Activated T-helper 1 cell treated with Interleukin-2 at 50 U/mL for 16 hours (primary cell): ENCODE measurements at places on chromosomes 7 and 10.

DNA sequence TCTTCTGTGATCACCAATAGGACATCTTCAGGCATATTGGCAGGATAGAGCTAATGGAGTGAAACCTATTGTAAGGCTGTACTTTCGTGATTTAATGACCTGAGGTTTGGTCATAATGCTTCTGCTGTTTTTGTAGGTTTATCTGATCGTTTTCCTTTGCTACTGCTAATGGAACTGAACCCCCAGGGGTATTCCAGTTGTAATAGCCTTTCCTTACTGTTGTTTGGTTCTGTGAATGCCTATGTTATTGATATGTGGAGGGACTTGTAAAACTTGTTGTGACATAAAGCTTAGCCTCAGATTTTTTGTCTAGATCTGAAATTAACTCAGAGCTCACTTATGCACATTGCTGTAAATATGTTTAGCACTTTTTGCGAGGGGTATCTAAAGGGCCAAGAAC is 10.9 kb upstream of the VWA2 start:
- no peak for DNase-seq

- DNase-seq: no peak
Observed at GRCh38 chr10:11335167-11335652, 276.2 kb downstream of the USP6NL start.

DNA sequence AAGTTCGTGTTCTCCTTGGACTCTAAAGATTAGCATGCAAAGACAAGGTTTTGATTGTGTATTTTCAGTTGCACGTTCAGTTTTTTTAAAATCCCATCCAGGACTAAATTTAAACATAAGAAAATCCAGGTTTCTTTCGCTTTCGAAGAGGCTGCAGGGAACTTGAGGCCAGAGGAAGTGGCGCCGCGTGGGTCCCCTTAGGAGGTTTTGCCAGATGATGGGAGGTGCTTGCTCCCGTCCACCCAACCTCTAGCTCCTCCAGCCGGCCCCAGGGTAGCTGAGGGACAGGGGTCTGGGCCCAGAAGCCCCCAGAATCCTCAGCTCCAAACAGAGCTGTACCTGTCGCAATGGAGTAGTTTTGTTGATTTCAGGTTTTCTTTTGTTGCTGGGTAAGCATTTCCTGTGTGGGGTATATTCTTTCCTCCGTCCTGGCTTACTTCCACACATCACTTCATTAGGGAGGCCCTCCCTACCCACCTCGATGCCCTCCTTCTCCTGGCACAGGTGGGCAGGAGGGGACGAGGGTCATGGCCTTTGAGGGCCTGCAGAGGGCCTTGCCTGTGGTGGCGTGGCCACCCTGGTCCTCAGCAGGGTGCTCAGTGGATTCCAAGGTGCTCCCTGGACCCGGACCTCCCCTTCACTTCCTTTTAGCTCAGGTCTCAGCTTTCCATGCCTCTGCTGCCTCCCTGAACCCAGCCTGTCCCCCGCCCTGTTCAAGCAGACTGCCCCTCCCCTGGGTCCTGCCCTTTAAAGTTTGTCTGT is 32.6 kb downstream of the LHPP start:
- DNase-seq: no peak

- DNase-seq: no peak
Observed at GRCh38 chr7:15280078-15280733, 281.6 kb downstream of the AGMO start.

DNA sequence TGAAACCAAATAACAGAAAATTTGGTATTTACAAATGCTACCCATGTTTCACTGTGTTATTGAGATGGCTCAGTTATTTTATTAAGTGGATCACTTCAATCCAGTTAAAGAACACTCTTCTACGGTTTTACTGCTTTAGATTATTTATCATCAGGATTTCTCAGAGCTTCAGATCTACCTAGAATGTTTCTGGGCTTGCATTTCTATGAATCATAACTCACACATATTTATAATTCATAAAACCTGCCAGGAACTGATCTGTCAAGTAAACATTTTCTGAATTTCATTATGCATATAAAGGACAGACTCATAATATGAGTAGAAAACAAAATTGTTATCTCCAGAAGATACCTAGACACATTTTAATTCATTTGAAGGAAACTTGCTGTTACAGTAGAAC is 1172.3 kb upstream of the LRRTM3 start:
- DNase-seq: no peak

DNA sequence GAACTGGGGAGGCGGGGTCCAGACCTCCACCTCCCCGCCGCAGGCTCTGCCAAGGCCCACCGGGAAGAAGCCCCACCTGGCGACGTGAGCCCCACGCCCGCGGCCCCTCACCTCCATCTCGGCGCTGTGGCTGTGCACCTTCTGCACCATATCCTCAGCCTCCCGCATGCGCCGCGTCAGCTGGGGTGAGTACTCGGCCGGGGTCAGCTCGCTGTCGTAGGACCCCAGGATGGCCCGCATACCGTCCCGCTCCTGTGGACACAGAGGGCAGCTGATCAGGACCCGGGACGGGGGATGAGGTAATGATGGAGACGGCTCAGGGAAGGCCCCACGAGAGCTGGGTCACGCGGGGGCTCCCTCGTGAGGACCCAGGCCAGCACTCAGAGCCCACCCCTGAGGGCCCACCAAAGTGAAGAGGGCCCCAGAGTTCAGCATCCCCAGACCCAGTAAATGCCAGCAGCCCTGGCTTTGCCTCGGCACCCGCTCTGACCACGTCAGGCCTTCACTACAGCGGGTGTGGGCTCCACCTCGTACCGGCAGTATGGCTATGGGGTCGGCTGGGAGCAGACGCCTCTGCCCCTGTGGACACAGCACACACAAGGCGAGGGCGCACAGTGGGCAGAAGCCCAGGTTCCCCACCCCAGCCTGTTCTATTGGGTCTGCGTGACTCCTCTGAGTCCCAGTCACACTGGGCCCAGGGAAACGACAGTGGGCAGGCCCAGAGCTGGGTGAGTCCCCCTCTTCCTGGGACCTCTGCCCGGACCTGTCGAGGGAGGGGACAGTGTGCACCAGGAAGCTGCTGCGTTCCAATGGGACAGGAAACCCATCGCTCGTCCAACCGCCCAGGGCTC is 218.1 kb downstream of the MAD1L1 start:
- DNase-seq: no peak

DNA sequence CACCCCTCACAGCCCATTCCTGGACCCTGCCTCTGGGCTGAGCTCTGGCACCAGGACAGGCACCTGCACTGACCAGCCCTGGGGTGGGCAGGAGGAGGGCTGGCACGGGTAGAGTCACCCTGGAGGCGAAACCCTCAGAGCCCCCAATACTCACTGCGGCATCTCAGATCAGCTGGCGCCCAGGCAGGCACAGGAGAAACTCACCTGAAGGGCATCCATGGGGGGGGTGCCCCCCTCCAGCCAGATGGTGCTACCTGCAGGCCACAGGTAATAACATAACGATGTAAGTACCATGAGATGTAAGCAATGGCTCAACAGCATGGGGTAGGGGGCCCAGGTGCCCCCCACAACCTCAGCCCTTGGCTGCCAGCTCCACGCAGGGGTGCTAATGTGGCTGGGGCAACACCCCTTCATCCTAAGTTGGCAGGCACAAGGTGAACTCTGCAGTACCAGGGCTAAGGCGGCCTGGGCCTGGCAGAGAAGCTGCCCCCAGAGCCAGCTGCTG is 12.1 kb upstream of the PYROXD2 start:
- DNase-seq: no peak

DNA sequence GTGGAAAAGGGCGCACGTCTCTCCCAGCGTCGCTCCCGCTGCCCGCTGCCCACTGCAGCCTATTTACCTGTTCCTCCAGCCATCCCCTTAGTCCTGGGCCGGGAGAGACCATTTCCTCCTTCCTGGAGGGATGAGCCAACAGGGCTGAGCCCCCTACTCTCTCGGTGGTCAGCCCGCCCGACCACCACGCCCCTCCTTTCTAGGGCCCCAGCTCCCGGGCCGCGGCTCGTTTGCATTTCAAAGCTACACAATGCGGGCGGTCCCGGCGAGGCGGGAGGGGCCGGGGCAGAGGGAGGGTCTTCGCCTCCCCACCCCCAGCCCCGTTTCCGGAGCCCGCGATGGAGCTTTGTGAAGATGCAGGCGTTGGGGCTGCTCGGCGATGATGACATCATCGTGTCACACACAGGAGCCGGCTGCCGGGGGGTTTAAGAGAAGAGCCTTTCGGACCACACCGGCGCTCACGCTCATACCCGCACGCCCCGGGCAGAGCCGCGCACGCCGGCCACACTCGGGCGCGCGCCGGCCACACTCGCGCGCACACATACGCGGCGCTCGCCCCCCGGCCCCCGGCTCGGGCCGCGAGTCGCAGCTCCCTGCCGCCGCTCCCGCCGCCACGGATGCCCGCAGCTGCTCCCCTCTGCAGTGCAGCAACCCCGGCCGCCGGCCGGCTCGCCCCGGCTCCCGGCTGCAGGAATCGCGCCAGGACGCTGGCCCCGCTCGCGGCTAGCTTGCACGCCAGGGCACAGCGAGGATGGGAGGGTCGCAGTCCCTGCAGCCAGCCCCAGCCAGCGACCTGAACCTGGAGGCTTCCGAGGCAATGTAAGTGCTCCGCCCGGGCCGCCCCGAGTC is 107.7 kb upstream of the BTBD16 start:
- DNase-seq: no peak
